Mucosa of descending colon (tissue), 3 donors: ENCODE measurements at places on chromosomes 1 and 21. TPM values are rescaled to one million over a fixed set of nuclear protein-coding genes. Genes with fewer than 3 reads are reported as not detected.

DNA sequence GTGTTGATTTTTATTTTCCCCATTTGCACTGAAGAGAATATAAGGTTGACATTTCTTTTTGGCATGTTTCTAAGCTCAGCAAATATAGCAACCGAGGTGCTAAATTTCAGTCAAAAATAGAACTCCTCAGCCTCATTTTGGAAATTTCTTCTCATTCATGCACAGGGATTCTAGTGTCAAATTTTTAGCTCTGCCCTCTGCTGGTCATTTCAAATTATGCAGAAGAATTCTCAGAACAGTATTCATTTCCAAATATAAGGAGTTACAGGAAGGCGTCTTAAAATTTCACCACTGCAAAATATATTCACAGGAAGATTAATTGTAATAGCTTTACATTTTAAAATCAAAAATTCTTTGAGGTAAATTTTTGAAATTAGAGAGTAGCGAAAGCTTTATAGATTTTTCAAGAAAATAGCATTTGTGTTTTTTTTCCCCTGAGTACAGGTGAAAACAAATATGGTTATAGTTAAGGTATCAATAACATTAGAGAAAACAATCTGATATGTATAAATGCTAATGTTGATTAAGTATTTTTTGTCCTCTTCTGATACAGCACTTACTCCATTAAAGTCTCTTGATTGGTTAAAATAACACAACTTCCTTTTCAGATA is 57.9 kb downstream of the FMN2 start:
- peak; percentile 40 for DNase-seq

Gene DNASE2B
- 1.0 TPM for total RNA-seq

- DNase-seq, result no peak
Observed at GRCh38 chr1:17745479-17745955, 9.6 kb upstream of the ACTL8 start.

Gene CHRNB2
- total RNA-seq, result 0.24 TPM

DNA sequence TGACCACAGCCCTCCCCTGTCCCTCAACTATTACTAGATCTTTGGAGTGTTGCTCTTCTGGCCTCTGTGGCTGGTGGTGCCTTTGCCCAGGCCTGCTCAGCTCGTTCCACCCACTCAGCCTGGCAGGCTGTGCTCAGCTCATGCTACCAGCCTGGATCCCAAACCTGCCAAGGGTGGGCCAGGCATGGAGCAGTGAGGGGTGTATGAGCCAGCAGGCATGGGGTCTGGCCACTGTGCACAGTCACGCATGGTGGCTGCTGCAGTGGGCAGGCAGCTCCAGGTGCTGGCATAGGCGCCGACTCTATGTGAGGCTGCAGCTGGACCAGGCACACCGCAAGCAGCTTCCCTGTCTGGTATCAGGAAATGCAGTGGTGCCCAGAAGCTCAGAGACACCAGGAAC is 449.9 kb downstream of the MATN1 start:
- DNase-seq, result no peak

Gene FCRL6
- 0.41 TPM for total RNA-seq

DNA sequence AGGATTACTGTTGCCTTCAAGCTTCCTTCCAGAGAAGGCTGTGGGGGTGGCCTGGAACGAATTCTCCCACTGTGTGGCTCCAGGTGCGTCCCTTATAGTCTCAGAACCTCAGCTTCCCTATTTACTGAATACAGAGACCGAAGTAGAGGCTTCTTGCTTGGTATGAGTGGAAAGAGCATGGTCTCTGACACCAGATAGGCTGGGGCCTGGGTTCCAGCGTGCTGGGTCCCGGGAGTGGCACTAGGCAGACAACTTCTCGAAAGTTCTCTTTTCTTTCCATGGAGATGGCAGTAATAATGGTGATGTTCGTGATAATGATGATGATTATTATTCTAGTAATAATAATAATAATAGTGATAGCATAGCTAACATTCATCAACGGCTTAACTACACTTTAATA is 161.7 kb downstream of the PTPRU start:
- no peak for DNase-seq

DNA sequence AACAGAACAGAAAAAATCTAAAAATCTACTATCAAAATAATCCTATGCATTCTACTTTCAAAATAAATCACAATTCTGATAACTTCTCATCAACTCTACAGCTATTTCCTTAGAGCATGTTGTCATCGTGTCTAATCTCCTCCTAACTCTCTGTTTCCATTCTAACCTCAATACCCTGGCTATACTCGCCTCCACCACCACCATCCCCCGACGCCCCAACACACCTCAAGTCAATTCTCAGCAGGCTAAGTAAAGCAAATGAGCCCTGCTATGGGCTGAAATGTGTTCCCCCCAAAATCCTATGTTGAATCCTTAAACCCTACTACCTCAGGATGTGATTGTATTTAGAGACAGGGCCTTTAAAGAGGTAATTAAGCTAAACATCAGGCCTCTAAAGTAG is 34.6 kb downstream of the NRDC start:
- DNase-seq, result no peak

Gene CD160
- total RNA-seq, result 1.6 TPM

Gene CYP4A22
- total RNA-seq, result not detected

GRCh38 chr21:44880405-44881197 is 7.1 kb upstream of the PTTG1IP start:
- no peak for DNase-seq

Gene NKAIN1
- 0.35 TPM for total RNA-seq

Gene COL6A1
- total RNA-seq, result 114 TPM

Gene RIPK4
- total RNA-seq, result 10.2 TPM

DNA sequence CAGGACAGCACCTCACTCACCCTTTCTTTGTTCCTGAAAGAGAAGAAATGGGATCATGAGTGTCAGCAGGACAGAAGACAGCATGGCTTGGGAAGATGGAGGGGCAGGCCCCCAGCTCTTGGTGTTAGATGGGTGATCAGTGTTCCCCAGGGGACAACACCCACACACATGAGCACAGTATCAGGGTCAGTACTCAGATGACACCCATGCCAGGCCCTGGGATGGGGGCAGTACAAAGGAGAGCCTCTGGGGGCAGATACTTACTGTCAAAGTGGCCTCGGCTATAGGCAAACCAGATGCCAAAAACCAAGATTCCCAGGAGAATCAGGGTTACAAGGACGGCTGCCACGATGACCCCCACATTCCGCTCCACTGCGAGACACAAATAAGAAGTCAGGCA is 21.6 kb downstream of the F11R start:
- DNase-seq, result no peak

- DNase-seq, result no peak
Observed at GRCh38 chr1:58714544-58714943, 14.7 kb upstream of the MYSM1 start.

Gene GJC2
- total RNA-seq, result 1.5 TPM

DNA sequence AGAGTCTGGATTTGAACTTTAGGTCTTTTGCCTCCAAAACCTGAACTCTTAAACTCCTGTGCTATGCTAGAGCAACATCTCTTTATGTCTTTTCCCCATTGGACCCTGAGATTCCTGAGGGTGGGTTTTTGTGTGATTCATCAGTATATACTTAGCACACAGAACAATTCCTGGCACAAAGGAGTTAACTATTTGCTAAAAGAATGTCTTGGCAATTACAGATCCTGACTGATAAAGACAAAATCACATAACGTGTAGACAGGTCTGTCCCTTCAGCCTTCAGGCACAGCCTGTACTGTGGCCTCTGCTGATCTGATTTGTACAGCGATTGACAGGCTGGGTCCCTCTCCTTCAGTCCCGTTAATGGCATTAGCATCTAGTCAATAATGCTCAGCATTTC is 162.4 kb upstream of the BEND5 start:
- no peak for DNase-seq

- no peak for DNase-seq
Observed at GRCh38 chr1:244817415-244817894, 18.0 kb upstream of the COX20 start.

GRCh38 chr1:46605232-46605631 is 1.2 kb upstream of the MKNK1 start:
- no peak for DNase-seq

GRCh38 chr1:226808501-226808900 is 61.9 kb upstream of the PSEN2 start:
- no peak for DNase-seq

Gene CENPF
- total RNA-seq, result 4.1 TPM

Gene FMN2
- 30.4 TPM for total RNA-seq

GRCh38 chr1:71049951-71050598 is 2.5 kb upstream of the PTGER3 start:
- DNase-seq, result no peak

Gene UBL4B
- total RNA-seq, result not detected

Gene TRABD2B
- total RNA-seq, result 2.0 TPM

- DNase-seq, result no peak
Observed at GRCh38 chr1:218139761-218140160, 145.3 kb upstream of the RRP15 start.

DNA sequence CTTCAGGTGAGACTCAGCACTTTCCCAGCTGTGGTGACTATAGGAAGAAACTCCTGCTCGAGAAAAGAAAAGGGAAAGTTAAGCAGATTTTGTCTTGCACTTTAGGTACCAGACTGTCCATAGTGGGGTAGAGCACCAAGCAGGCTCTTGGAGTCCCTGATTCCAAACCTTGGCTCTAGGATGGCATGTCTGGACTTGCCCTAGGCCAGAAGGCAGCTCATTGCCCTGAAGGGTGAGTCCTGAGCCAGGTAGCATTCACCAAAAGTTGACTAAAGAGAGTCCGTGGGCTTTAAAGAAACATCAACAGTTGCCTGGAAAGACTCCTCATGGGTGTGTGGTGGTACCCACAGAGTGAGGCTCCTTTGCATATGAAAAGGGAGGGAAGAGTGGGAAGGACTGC is 145.2 kb upstream of the SNX7 start:
- no peak for DNase-seq

Gene CTTNBP2NL
- 90.2 TPM for total RNA-seq

DNA sequence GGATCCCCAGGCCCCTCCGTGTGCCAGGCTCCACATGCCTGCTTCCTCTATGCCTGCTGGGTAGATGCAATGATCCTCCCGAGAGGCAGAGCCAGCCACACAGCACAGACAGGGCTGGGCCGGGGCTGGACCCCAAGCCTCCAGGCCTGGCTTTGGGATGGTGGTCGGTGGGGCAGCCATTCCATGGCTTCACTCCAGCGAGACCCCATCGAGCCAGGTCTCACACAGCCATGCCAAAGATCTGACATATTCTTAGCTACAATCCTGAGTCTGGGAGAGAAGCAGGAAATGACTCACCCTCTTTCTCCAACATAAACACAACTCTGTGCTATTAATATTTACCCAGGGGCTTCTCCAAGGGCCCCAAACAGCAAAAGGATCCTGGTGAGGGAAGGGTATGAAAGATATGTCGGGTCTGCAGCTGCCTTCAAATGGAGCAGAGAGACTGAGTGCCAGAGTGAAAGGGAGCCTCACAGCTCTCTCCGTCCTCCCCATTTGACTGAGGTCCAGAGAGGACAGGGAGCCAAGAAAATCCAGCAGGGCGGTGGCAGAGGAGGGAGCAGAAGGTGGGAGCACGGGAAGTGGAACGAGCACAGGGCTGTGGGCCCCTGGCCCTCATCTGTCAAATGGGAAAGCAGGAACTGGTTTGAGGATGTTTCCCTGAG is 639.5 kb downstream of the MATN1 start:
- no peak for DNase-seq

GRCh38 chr1:118933051-118933781 is 54.9 kb downstream of the TBX15 start:
- no peak for DNase-seq

Gene TAS1R3
- 1.1 TPM for total RNA-seq

Gene TMEM82
- 16.8 TPM for total RNA-seq

- no peak for DNase-seq
Observed at GRCh38 chr1:57017717-57018116, 51.9 kb upstream of the C8B start.

DNA sequence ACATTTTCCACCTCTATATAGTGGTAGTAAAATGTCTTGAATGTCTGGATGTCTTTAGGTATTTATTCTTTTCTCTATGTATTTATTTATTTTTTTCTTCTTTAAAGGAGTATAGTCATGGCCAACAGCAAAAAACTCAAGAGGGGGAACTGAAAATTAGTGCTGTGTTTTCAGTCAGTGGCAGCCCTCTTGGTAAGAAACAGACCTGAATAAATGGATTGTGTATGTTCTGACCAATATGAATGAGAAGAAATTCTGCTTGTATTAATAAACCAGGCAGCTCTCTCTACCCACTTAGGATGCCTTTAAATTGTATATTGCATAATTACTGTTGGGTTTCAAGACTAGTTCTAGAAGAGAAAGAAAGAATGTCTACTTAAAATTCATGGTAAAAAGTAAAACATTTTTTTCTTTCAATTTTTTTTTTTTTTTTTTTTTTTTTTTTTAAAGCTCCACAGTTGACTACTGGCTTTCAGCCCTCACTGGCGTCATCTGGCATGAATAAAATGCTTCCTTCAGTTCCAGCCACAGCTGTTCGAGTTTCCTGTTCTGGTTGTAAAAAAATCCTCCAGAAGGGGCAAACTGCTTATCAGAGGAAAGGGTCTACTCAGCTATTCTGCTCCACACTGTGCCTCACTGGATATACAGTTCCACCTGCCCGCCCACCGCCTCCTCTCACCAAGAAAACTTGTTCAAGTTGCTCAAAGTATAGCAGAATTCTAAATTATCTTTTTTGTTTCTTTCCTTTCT is 101.6 kb downstream of the ZMYM4 start:
- no peak for DNase-seq

Gene EFCAB14
- 122 TPM for total RNA-seq

DNA sequence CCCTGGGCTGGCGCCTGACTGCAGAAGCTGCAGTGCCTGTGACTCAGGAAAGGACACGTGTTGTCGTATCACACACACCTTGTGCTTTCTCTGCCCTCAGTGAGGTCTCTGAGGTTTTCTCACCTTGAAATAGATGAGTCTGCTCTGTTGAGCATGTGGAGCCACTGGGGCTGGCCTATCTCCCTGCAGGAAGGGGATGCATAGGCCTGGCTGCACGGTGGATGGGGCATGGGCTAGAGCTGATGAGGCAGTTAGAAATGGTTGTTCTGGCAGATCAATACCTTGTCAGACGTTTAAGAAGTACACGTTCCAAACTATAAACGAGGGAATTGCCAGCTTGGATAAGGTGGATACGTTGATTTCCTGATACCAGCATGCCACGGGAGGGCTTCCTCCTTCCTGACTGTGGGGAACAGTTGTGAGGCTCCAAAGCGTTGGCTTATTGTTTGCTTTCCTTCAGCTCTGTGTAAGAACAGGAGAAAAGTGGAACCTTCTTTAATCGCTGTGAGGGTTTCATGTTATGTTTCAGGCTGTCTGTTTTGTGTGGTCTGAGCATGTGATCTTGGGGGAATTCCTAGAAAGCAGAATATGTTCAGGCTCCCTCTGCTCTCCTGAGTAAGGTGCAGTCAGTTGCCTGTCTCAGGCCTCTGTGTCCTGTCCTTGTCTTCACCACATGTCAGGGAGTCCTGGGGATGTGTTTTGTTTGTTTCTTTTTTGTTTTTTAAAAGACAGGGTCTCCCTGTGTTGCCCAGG is 44.8 kb downstream of the PCNT start:
- no peak for DNase-seq

DNA sequence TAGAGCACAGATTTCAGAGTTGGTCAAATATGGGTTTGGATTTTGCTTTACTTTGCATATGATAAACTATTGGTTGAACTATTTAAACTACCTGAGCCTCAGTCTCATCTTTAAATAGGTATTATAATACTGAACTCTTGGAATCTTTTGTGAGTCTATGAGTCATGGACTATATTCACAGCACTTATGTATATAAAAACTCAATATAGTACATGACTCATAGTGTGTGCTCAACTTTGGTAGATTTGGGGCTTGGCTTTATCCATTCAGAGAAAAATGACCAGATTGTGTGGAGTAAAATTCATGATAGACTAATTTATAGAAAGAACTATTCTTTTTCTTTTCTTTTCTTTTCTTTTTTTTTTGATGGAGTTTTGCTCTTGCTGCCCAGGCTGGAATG is 28.7 kb downstream of the FCRL3 start:
- DNase-seq, result no peak

Gene CASQ1
- total RNA-seq, result 0.82 TPM

- no peak for DNase-seq
Observed at GRCh38 chr1:169563019-169563615, 23.2 kb downstream of the F5 start.

Gene KRTAP11-1
- total RNA-seq, result not detected
